ENCODE measurements at places on chromosomes 1 and 21.

GRCh38 chr1:30418939-30419720, 304.3 kb downstream of the MATN1 start:
- H3K27me3 ChIP-seq: no peaks in the 10 kb centered on the region
- no peaks in the 10 kb centered on the region for H3K4me1 ChIP-seq
- DNase-seq: no peak

DNA sequence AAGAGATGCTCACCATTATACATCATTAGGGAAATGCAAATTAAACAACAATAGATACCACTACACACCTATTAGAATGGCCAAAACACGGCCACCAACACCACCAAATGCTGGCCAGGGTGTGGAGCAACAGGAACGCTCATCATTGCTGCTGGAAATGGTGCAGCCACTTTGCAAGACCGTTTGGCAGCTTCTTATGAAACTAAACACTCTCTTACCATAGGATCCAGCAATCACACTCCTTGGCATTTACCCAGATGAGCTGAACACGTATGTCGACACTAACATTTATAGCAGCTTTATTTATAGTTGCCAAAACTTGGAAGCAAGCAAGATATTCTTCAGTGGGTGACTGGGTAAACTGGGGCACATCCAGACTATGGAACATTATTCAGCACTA, 28.9 kb upstream of the ADARB1 start:
- H3K4me3 ChIP-seq: no peak overlapping the region
- peaks cover 3% of the 10 kb centered on the region for H3K36me3 ChIP-seq
- DNase-seq: no peak
- H3K27me3 ChIP-seq: peaks cover 28% of the 10 kb centered on the region

DNA sequence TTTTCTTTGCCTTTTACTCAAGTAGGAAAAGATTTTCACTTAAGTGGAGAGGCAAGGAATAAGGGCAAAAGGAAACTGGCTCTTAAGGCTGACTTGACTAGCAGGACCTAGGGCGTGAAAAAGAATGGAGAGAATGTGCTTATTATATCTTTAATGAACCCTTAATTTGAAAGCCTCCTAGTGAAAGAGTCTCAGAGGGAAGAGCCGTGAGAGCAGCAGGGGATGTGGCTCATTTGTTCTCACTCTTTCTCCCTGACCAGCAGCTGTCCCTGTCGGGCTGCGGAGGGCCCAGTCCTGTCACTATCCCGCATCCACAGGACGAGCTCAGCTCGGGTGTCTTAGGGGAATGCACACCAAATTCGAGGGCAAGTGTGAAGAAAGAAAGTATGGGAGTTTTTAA, 180.1 kb downstream of the EDEM3 start:
- H3K4me3 ChIP-seq: no peak overlapping the region
- peak overlapping the region; percentile 32 for H3K27ac ChIP-seq
- H3K36me3 ChIP-seq: no peaks in the 10 kb centered on the region
- H3K4me1 ChIP-seq: peaks cover 12% of the 10 kb centered on the region
- no peak for DNase-seq
- H3K27me3 ChIP-seq: no peaks in the 10 kb centered on the region

- peak overlapping the region; percentile 93 for H3K4me3 ChIP-seq
- peaks cover 85% of the 10 kb centered on the region for H3K27me3 ChIP-seq
- peaks cover 14% of the 10 kb centered on the region for H3K4me1 ChIP-seq
- DNase-seq: no peak
These were observed 3.1 kb upstream of the CDKN2C start for GRCh38 chr1:50966991-50967390.

DNA sequence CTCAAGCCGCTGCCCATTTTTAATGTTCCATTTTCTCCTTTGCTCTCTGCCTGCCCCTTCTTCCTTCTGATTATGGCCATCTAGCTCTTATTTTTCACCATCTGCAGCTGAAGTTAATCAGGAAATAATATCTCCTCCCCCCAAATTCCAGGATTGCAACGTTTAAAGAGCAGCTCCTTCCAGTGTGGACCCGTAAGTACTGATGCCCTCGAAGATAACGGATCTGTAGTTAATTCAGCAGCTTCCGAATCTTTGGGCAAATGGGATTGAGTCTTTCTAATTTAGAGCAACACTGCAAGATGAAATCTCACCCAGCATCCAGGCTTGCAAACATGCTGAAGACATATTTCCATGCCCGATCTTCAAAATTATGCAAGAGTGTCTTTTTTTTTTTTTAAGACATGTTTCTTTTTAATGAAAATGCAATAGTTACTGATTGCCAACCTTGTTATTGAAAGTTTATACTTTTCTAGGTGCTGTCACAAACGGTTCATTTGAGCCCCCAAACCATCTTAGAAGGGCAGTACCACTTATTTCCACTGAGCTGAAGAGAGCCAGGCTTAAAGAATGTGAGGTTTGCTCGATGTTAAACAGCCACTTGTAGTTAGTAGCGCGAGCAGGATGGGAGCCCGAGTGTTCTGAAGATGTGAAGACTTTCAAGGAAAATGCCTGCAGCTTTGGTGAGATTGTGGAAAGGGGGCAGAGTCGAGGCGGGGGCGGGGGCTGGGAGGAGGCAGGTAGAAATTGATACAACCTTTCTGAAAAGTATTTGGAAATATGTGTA, 10.9 kb upstream of the RCAN3 start:
- DNase-seq: no peak
- peaks cover 44% of the 10 kb centered on the region for H3K27me3 ChIP-seq
- no peak overlapping the region for H3K4me3 ChIP-seq
- no peaks in the 10 kb centered on the region for H3K36me3 ChIP-seq
- H3K4me1 ChIP-seq: no peaks in the 10 kb centered on the region
- H3K27ac ChIP-seq: no peak overlapping the region

DNA sequence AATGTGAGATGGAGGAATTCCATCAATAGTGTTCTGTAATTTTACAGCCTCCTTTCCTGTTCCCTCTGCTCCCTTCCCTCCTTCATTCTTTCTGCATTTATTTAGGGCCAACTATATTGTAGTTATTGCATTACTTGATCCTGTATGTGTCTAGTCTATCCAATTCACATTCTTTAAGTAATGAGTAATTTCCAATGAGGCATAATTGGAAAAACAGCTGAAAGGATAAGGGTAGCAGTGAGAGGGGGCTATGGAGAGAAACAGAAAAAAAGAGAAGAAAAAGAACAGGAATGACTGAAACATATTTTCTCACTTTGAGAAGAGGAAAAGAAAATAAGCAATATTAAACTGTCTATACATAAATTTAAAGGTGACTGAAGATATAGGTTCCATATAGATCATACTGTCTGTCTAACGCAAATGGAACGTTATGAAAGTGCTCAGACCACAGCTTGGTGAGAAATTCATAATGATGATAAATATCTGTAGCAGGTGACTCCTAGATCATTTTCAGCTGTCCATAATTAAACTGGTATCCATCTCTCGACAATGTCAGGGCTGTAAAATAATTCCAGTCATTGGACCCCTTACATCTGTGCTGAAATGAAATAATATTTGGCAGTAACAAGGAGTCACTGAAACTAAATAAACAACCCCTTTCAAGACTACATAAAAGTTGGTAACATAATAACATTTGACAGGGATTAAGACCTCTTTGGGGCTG, 61.8 kb downstream of the SPAG17 start:
- no peaks in the 10 kb centered on the region for H3K27me3 ChIP-seq
- peaks cover 20% of the 10 kb centered on the region for H3K4me1 ChIP-seq
- H3K27ac ChIP-seq: peak overlapping the region; percentile 15
- H3K36me3 ChIP-seq: no peaks in the 10 kb centered on the region
- DNase-seq: no peak

DNA sequence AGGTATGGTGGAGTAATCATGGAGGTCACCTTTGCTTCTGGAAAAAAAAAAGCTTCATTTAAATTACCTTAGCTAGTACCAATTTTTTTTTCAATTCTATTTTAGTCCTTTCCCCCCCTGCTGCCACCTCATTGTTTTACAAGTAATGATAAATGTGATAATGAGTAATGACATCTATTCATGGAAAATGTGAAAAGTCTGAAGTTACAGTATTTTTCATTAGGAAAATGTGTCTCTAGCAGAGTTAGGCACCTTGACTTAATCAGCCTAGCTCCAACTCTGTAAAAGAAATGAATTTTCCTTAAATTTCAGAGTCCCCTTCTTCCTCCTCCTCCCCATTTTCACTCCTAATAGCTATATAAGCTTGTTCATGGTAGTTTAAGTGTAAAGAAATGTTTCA, 204.9 kb upstream of the USP25 start:
- no peaks in the 10 kb centered on the region for H3K27me3 ChIP-seq
- no peaks in the 10 kb centered on the region for H3K36me3 ChIP-seq
- no peak overlapping the region for H3K4me3 ChIP-seq
- H3K27ac ChIP-seq: no peak overlapping the region

DNA sequence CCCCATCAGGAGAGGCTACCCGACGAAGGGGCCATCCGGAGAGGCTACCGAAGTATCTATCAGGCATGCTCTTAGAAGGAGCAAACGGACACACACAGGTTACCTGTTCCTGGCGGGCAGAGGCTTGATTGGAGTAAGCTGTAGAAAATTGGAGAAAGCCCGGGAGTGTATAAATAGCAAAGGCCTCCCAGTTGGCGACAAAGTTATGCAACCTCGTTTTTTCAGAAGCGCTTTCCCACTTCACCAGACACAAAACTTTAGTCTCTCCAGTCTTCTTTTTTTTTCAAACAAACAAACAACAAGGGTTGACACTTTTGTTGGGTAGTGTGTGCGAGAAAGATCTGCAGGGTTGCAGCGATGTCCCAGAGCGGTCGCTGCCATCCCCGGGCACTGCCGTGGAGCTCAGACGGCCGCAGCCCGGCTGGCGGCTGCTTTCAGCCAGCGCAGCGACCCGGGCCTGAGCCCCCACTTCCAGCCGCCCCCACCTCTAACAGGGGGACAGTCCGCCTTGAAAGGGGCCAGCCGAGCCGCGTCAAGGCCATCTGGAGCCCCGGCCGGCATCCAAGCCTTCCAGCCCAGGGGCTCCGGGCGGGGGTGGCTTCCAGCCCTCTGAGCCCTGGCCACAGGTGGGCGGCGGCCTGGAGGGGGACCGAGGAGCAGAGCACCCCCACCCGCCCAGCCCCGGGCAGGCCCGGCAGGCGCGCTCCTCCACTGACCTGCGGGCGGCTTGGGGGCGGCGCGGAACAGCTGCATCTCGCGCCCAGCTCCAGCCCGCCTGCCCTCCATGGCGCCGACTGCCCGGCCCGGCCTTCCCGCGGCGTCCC, 616 bp downstream of the MCOLN3 start:
- peak overlapping the region; percentile 57 for H3K4me3 ChIP-seq
- H3K27me3 ChIP-seq: peaks cover 82% of the 10 kb centered on the region
- H3K27ac ChIP-seq: no peak overlapping the region
- no peaks in the 10 kb centered on the region for H3K36me3 ChIP-seq

DNA sequence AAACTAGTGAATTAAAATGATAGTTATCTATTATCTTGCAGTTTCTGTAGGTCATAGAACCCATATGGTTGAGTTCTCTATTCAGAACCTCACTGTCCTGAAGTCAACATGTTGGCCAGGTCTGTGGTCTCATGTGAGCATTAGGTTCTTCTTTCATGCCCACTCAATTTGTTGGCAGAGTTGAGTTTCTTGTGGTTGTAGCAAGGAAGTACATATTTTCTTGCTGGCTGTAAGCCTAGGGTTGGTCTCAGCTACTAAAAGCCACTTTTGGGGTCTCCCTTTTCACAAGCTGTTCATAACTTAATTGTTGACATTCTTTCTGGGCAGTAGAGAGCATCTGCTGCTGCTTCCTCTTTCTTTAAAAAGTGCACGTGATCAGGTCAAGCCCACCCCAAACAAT, 1165.1 kb upstream of the NCAM2 start:
- no peaks in the 10 kb centered on the region for H3K27me3 ChIP-seq
- no peaks in the 10 kb centered on the region for H3K36me3 ChIP-seq

- no peak overlapping the region for H3K27ac ChIP-seq
- no peaks in the 10 kb centered on the region for H3K4me1 ChIP-seq
- DNase-seq: peak; percentile 48
These were observed 34.3 kb upstream of the CCDC27 start for GRCh38 chr1:3717715-3718601.

DNA sequence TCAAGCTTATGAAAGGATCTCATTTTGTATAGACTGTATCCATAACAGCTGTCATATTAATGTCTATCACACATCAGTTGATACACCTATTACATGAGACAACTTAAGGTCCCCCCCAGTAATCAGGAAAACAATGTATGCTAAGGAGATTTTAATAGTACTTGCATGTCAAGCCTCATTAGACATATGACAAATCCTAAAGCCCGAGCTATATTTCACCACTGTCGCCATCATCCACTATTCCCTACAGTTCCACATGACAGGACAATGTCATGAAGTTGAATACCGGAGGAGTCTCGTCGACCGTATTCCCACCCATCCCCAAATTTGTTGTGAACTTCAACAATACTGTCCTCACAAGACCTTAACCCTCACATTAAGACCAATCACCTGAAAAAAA, 3.4 kb downstream of the HMGN1 start:
- peaks cover 56% of the 10 kb centered on the region for H3K4me1 ChIP-seq
- no peaks in the 10 kb centered on the region for H3K27me3 ChIP-seq
- H3K36me3 ChIP-seq: peaks cover 41% of the 10 kb centered on the region
- peak overlapping the region; percentile 98 for H3K4me3 ChIP-seq
- no peak for DNase-seq

DNA sequence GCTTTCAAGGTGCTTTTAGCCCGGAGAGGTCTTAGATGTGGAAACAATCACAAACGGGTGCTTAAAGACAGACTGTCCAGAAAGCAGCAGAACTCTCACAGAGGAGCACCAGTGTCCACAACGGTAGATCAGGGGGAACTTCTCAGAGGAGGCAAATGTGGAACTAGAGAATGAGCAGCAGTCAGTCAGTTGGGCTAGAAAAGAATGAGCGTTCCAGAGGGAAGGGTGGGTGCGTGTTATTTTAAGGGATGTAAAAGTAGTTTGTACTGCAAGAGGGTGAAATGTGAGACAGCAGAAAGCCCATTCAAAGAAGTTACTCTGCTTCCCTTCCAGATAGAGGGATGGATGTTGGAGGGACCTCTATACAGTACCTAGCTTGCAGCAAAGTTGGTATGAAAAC, 30.9 kb downstream of the RGS5 start:
- H3K36me3 ChIP-seq: no peaks in the 10 kb centered on the region
- DNase-seq: no peak
- no peak overlapping the region for H3K4me3 ChIP-seq
- no peak overlapping the region for H3K27ac ChIP-seq
- no peaks in the 10 kb centered on the region for H3K27me3 ChIP-seq
- peaks cover 10% of the 10 kb centered on the region for H3K4me1 ChIP-seq

DNA sequence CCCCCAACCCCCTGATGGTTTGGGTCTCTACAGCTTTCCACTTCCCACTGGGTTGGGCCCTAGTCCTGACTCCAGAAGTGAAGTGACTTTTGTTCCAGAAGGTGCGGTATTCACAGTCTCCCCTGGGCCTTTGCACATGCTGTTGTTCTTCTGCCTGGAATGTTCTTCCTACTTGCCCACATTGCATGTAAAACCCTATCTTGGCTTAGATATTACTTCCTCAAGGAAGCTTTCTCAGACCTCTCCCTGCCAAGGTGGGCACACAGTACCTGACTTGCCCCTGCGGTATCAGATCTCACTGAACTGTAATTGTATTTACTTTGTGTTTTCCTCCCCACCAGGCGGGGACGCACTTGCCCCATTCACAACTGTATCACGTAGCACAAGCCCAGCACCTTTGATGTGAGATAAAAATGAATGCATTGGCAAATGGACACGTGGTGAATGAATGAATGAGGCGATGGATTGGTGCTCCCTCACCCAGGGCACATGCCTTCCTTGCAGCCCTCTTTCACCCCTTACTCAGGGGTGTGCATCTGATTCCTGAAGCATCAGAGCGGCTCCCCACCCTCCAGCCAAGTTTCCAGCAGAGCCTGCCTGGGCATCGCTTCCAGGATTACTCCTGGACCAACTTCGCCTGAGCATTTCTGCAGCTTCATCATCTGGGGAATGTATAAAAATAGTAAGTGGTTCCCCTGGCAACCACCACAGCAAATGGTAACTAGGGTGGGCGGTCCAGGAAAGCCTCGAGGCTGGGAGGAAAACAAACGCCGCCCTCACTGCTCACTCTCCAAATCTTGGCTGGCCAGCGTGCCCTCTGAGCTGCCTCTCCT, 19.8 kb downstream of the NENF start:
- no peaks in the 10 kb centered on the region for H3K27me3 ChIP-seq
- DNase-seq: no peak
- H3K4me1 ChIP-seq: peaks cover 8% of the 10 kb centered on the region
- no peak overlapping the region for H3K4me3 ChIP-seq
